Choroid plexus epithelial cell (primary cell): ENCODE measurements at places on chromosomes 5 and 9.
A peak's percentile ranks its signal among the peaks of the same experiment; 100 is the strongest.

- DNase-seq: no peak
Measured at GRCh38 chr9:84781931-84782866, 112.7 kb downstream of the NTRK2 start.

GRCh38 chr5:28305891-28306290 is 1267.5 kb upstream of the CDH9 start:
- DNase-seq: peak; percentile 57

GRCh38 chr9:135906291-135907005 is 898 bp downstream of the CAMSAP1 start:
- DNase-seq: peak; percentile 64

- DNase-seq: no peak
Measured at GRCh38 chr5:123855609-123856008, 343.6 kb downstream of the CSNK1G3 start.

- no peak for DNase-seq
Measured at GRCh38 chr9:83588256-83588655, 34.7 kb upstream of the IDNK start.

- no peak for DNase-seq
Measured at GRCh38 chr5:17005107-17005828, 69.2 kb upstream of the MYO10 start.

DNA sequence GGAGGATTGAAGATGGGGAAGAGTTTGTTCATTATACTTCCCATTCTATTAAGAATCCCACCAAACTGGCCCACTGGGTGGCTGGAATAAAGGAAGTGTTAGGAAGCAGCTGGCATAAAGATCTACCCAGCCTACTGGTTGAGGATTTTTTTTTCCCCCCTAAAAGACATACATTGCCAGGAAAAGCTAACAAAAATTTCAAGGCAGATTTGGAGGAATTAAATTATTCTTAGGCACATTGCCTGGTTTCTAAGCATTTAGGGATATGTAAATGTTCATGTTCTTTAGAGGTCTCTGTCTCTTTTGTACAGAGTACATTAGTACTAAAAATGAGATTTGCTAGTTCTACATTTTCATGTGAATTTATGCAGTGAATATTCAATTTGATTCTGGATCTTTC is 8.3 kb downstream of the PIK3R1 start:
- no peak for DNase-seq

DNA sequence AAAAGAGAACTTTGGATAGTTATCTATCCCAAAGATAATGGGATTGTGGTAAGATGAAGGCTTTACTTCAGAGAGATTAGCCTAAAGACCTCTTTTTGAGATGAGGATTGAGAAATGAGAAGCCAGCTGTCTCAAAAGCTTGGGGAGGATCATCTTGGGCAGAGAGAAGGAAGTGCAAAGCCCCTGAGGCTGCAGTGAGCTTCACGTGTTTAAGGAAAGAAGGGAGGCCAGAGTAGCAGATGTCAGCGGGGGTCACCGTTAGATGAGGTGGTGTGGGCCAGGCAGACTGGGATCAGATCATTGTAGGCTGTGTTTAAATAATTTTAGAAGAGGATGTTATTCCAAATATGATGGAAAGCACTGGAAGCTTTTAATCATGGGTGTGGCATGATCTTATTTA is 270.1 kb downstream of the ARHGEF28 start:
- DNase-seq: no peak

GRCh38 chr5:163437011-163437308 is 435 bp upstream of the CCNG1 start:
- no peak for DNase-seq

DNA sequence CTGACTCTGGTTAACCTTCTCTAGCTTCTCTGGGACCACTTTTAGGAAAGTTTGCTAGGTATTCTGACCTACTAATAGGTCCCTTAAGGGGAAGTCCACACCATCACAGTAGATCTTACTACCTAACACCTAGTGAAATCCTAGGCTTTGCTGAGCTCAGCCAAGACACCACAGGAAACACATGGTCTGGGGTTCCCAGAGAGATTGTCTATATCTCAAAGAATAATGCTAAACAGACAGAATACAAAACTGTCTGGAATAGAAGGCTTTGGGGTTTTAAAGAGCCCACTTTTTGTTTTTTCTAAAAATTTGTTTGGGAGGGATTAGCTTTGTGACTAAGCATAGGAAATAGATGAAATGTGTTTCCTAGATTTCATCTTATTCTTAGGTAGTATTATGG is 395.1 kb downstream of the ARHGEF28 start:
- no peak for DNase-seq

DNA sequence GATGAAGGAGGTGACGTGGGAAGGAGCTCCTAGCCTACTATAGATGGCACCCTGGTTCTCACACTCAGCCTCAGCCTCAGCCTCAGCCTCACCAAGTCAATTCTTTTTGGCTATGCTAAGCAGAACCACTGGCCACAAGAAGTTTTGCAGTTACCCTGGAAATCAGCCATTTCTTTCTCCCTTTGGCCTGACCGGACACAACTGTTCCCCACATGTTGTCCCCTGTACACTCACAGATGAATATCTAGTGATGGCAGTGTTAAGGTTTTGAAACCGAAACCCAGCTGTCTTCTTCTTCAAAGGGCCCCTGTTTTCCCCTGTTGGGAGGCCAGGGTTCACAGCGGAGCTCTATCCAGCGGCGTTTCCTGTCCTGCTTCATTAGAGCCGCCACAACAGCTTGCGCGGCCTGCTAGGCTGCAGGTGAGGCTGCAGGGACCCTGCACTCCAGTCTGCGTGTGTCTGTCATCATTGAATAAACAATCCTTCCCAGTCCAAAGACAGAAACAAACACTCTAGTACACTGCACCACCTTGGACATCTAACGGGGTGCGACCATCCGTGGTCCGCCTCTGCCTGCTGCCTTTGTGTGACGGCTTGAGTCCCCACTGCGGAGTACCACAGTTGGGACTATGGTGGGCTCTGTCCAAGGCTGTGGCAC is 250.5 kb downstream of the DENND1A start:
- peak; percentile 51 for DNase-seq

GRCh38 chr5:181100121-181100875 is 30.7 kb downstream of the OR2V1 start:
- peak; percentile 4 for DNase-seq

DNA sequence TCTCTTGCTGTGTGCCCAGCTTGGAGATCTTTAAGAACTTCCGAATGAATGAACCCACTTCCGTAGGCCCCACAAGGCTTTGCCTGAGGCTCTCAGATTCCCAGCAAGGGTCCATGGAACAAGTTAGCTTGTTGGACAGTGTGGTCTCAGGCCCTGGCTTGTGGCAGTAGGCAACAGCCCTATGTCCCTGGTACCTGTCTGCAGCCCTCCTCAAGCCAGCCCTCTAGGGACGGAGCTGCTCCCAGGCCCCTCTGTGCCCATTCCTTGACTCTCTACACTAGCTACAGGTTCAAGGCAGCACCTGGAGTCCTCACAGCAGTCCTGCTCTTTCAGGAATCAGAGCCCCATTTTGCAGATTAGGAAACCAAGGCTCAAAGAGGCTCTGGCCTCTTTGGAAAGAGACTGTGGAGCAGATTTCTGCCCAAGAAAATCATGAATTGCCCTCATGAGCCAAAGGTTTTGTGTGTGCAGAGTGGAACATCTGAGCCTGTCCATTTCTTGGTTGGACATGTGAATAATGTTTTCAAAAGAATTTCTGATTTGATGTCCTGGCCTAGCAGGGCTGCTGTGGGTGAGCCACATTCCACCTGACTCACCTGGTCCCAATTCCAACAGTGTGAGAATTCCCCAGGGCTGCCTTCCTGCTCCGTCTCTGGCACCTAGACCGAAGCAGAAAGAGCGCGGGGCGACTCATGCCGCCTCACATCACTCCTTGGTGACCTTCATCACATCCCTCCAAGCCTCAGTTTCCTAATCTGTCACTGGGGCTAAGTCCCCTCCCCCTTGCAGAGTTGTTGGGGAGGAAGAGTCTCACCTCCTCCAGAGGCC is 131.7 kb downstream of the BARX1 start:
- no peak for DNase-seq

DNA sequence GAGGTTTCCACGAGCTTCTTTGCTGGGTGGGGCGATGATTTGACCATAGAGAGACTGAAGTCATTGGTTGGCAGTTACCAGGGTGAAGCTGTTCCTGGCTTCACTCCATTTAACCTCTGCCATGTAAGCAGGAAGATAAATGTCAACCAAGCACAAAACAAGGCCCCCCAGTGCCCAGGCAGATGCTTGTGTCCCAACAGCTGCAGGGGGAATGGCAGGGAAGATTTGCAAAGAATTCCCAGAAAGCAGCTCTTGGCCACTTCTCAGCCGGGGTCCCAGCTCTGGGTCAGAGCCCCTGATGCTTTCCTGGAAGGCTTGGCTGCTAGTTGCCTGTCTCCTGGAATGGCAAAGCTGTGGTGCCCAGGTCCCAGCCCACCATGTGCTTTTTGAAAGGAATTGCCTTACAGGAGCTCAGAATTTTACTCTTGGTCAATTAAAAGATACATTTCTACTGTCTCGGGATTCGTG is 383.4 kb downstream of the ENC1 start:
- DNase-seq: no peak

- DNase-seq: no peak
Measured at GRCh38 chr5:143084407-143084806, 314.2 kb downstream of the ARHGAP26 start.

DNA sequence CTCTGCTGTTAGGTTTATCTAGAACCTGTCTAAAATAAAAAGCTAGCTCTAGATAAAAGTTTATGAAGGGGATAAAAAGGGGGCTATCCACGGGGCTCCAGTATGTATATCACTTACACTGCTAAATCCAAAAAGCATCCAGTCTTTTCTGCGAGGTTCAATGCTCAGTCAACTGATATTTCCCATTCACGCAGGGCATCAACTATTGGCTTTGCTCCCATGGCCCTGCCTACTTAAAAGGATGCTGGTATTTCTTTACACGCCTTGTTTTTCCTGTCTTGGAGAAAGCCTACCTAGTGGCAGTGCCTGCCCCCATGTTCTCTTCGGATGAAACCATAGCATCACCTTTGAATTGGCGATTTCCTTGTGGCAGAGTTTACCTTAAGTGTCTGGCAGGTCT is 8.1 kb downstream of the SPRY4 start:
- peak; percentile 12 for DNase-seq

DNA sequence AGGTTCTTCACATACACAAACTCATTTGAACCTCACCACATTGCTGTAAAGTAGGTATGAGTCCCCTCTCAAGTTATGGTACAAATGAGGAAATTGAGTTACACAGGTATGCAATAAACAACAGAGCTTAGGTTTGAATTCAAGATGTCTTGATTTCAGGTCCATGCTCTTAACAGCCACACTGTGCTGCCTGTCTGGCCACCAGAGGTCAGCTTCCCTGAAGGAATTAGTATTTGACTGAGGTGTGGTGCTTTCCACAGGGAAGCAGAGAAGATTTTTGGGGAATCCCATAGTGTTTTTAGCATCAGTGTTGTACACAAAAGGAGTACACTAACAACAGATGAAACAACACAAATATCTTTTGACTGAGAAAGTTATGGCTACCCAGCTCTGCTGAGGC is 94.4 kb upstream of the ITGA1 start:
- peak; percentile 66 for DNase-seq

GRCh38 chr9:130714586-130715110 is 21.1 kb downstream of the EXOSC2 start:
- DNase-seq: no peak

DNA sequence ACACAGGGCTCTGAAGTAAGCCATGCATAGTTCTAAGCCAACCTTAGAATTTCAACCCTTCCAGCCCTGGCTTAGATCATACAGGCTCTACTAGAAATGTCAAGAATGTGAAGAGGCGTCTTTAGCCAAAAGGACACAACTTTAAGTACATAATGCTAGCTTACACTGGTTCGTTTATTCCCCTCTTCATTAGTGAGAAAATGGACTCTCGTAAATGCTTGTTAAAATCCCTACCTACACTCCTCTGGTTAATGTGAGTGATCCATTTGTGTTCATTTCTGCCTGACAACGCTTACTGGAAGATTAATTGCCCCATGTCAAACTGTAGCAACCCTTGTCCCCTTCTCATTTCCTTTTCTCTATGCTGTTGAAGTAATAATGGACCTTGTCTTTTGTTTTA is 149.3 kb upstream of the POU5F2 start:
- peak; percentile 38 for DNase-seq

DNA sequence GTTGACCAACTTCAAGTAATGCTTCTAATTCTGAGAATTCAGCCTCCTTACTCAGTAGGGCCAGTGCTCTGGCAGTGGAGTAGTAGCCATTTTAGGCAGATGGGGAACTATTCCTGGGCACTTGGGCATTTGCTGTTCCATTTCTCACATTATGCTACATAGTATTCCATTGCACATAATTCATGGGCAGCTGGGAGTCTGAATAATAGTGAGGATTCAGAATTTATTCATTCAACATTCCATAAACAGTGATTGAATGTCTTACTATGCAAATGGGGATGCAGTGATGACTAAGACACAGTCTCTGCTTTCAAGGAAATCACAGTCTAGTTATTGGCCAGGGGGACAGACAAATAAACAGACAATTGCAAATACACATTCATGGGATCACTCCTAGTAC is 301.0 kb upstream of the KCNN2 start:
- DNase-seq: no peak

DNA sequence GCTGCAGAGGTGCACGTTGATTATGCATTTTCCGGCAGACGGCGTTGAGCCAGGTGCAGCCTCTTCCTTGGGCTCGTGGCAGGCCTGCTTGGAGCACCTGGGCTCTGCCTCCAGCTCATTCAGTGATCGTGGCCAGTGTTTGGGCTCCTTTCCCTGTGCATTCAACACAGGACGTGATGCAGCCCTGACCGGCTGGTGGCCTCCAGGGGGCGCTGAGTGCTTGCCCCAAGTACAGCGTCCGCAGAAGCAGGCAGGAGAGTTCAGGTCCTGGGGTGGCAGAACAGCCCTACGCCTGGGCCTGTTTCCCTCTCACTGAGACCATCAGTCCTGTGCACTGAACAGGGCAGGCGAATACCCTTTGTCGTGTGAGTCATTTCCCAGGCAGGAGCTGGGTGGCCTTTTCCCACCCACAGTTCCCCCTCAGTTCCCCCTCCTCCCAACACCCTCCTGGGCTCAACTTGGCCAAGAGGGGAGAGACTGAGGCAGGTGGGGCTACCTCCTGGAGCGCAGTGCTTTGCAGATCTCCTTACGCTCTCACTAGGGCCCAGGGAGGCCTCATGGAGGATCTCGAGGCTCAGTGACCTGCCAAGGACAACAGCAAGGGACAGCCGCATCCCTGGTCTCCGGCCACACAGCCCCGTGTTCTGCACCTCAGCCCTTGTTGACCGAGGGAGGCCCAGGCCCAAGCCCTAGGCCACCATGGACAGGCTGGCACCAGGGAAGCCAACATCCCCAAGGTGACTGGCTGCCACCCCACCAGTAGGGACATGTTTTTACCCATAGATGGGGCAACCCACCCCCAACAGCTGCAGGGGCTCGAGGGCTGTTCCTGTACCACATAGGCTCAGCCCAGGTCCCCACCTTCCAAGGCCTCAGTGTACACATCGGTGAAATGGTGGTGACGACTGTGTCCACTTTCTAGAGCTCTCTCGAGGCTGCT is 52.9 kb downstream of the LRSAM1 start:
- DNase-seq: peak; percentile 93
